OCI-M1 (cell line): ENCODE measurements at places on chromosomes 12 and 14.

DNA sequence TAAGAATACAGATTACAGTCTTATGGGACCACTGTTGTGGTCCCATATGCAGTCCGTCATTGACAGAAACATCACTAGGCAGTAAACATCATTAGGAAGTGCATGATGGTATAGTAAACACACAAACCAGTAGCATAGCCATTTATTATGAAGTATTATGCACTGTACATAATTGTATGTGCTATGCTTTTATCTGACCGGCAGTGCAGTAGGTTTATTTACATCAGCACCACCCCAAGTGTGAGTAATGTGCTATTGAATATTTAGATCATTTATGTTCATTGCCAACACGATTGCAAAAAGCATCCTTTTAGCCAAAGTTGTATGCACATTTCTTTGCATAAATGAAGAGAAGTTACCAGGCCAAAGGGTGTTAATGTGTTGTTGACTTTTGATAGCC, 531.6 kb upstream of the TBX3 start:
- DNase-seq = no peak

- no peak for DNase-seq
These were observed 21.8 kb upstream of the WSCD2 start for GRCh38 chr12:108107293-108107692.

- DNase-seq = no peak
These were observed 204.1 kb downstream of the GXYLT1 start for GRCh38 chr12:41940571-41940970.

DNA sequence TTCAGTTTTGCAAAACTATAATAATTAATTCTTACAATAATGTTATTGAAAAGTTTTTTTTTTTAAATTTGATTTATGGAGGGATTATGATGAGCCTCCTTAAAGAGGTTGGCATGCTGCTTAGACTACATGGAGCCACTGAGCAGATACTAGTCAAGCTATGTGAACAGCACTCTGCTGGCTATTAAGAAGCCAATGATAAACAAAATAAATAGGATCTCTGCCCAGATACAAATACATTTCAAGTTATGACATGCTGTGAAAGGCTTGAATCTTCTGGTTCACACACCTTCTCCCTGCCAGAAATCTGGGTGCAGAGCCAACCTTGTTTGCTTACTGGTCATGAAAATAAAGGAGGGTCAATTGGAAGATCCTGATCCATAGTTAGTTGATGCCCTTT, 107.4 kb upstream of the NAV3 start:
- DNase-seq = no peak

GRCh38 chr12:87467936-87468335, 561.3 kb downstream of the C12orf50 start:
- DNase-seq = no peak
